ENCODE measurements at places on chromosomes 5 and 9.
A peak's percentile ranks its signal among the peaks of the same experiment; 100 is the strongest.

DNA sequence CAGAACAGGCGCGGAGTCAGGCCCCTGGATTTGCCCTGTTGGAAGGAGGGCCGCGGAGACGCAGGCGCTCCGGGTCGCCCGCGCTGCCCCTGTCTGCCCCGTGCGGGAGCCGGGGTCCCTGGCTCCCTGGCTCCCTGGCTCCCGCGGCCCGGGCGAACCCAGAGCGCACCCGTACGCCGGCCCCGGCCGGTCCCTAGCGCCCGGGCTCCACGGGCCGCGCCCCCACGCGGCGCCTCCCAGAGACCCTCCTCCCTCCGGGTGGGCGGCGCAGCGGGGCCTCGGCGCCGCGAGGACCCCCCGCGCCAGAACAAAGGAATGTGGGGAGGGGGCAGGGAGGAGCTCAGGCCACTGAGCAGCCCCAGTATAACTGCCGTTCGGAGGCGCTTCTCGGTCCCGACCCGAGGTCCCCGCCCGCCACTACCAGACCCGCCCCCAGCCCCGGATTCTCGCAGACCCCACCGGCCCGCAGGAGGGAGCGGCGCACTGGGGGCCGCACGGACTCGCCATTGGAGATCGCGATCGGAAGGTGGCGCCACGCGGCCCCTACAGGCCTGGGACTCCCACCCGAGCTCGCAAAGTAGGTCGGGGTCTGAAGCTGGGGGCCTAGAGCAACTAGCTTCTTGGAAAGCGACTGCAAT lies 2.4 kb downstream of the NFIL3 start:
- DNase-seq: peak; percentile 41

DNA sequence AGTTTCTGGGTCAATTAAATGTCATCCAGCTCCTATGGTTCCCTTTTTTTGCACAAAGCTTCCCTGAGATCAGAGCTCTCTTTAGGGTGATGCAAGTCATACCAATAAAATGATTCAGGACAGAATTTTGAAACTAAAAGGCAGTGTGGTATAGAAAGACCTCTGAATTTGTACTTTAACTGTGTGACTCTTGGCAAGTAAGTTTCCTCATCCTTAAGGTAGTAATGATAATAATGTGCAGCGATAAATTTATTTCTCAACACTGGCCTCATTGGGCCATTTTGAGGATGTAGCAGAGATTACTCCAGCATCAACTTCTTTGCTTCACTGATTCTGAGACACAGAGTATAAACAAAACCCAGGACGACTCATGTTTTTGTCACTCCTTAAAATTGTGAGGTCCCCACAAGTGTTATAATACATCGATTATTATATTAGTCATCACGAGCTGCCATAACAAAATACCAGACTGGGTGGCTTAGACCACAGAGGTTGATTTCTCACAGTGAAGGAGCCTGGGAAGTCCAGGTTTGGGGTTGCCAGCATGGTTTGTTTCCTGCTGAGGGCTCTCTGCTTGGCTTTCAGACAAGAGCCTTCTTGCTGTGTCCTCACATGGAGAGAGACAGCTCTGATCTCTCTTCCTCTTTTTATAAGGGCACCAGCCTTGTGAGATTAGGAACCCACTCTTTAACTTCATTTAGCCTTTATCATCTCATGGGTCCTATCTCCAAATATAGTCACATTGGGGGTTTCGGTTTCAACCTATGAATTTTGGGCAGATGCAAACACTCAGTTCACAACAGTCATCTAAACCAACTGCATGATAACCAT lies 293.0 kb downstream of the ZNF608 start:
- peak; percentile 53 for DNase-seq

DNA sequence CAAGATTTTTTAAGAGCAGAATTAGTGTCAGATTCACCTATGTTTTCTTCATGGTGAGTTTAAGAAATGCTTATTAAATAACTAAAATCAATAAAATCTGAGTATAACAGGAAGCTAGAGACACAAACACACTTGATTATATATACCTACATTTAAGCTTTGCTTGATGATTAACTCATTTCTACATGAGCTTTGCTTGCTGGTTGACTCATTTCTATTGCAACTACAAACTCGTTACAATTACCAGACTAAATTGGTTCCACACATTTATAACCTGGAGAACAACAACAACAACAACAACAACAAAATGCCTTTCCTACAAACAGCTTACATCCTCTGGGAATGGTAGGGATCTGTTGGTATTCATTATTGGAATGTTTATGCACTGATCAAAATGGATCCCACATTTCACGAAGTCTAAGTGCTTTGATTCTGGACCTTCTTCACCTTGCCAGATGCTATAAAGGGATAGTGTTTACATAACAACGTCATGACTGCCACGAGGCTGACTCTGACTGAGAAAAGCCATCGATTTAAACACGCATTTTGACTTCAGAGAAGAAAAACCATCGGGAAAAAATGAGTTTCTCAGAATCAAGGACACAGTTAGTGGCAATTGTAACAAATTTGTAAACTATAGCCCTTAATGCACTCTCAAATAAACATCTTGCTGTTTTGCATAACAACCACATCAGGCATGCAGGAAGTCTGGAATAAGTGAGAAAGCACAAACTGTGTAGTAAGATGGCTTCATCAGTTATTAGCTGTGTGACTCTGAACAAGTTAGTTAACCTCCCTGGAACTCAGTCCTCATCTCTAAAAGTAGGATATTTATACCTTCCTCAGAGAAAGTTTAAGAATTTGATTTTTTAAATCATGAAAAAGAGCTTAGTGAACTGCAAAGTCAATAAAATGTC lies 49.8 kb downstream of the RASEF start:
- peak; percentile 47 for DNase-seq

GRCh38 chr5:67004730-67005350 lies 191.8 kb downstream of the CD180 start:
- no peak for DNase-seq

- DNase-seq: peak; percentile 8
Measured at GRCh38 chr9:1001838-1002237, 25.4 kb downstream of the DMRT3 start.

DNA sequence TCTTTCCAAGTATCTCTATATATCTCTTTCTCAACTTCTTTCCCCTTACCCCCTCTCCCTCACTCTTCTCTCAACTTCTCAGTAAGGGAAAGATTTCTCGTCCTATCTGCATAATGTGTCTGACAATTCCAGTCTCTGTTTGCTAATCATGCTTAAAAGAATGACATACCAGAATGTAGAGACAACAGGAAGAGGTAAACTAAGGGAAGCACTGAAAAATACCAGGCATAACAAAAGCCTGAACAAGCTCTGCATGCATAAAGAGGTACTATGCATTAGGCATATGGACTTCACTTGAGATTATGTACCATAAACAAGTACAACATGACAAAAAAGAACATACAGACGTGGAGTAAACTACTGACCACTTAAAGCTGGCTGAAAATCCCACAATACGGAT lies 62.6 kb downstream of the SEMA5A start:
- DNase-seq: peak; percentile 37
